ENCODE measurements at places on chromosomes 7 and 10.

- no peak for DNase-seq
Observed at GRCh38 chr10:1203216-1203615, 147.0 kb downstream of the WDR37 start.

- no peak for DNase-seq
Observed at GRCh38 chr10:116743266-116744064, 1.1 kb upstream of the HSPA12A start.

DNA sequence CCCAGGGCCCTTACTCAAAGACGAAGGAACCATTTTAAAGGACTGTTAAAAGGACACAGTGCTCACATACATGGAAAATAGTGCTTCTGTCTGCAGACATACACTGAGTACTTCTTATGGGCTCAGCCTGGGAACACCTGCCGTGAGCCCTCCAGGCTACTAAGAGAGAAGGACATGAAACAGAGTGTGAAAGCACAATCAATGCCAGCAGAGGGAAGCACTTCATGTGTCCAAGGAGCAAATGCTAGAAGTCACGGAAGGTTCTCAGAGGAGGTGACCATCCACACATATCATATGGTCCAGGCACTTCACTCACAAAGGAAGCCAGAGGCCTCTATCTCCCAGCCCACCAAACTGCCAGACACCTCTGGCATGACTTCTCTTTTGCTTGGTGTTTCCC, 15.5 kb downstream of the ELMO1 start:
- DNase-seq, result no peak

DNA sequence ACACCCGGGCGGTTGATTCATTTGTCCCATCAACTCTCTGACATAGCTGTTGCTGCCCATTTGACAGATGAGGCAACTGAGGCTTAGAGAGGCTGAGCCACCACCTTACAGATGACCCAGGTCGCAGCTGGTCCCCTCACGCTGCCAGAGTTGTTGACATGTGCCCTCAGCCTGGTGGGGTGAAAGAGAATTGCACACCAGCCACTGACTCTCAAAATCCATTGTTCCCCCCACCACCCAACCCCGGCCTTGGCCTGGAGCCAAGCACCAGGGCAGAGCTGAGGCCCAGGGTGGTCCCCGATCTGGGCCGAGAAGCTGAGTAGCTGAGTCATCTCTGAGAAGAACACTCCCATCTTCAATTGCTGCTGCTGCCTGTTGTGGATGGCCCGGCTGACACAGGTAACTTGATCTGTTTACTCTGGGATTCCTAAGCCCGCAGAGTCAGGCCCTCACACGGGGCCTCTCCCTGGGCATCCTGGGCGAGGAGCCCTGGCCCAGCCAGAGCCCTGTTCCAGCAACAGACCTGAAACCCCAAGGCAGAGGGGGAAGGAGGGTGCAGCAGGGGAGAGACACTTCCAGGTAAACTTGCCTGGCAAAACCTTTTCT, 27.5 kb downstream of the PVRIG start:
- DNase-seq, result no peak

GRCh38 chr10:58568428-58568935, 55.8 kb downstream of the BICC1 start:
- no peak for DNase-seq

GRCh38 chr10:74955796-74956195, 129.4 kb downstream of the KAT6B start:
- DNase-seq, result no peak

- DNase-seq, result no peak
Observed at GRCh38 chr10:10462151-10462941, 555.3 kb upstream of the CELF2 start.

DNA sequence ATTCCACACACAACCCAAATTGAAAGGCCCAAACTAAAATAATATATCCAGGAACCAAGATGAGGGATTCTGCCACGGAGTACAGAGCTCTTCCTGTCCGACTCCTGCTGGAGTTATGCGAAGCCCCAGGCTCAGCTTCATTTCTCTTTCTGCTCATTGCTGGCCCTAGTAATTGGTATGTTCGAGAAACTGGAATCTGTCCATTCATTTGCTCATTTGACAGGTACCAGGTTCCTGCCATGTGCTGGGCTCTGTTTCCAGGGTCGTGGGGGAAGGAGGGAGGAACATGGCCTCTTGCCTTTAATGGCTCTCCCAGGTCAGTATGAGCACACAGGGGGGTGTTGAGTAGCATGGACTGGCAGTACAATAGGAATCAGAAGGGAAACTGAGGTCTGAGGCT, 179.2 kb upstream of the SHH start:
- no peak for DNase-seq

DNA sequence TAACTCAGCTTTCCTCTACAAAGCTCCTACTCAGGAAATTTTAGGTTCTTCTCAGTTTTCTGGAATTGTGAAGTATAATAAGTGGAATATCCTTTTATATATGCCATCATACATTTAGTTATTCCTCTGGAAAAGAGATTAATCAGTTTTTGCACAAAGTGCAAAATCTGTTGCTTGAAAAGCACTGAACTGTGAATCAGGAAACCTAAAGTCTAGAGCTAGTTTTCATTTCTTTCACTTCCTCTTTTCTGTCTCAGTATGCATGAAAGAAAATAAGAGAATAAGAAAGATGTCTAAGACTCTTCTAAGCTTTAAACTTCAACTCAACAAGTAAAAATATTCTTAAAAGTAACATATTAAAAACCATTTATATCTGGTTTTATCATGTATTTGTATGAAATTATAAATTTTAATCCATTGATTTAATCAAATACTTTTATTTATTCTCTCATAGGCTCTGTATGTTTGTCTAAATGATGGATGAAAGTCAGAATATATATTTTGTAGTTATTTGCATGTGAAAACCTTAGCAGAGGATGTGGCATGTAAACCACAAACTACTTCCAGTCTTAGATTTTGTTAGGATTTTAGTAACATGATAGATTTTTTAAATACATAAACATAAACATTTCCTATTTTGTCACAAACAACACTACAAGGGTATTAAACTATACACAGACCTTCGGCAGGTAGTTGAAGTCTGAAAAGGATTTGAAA, 1073.0 kb downstream of the XPNPEP1 start:
- DNase-seq, result no peak

GRCh38 chr7:114087653-114088469, 169.1 kb upstream of the PPP1R3A start:
- DNase-seq, result no peak

DNA sequence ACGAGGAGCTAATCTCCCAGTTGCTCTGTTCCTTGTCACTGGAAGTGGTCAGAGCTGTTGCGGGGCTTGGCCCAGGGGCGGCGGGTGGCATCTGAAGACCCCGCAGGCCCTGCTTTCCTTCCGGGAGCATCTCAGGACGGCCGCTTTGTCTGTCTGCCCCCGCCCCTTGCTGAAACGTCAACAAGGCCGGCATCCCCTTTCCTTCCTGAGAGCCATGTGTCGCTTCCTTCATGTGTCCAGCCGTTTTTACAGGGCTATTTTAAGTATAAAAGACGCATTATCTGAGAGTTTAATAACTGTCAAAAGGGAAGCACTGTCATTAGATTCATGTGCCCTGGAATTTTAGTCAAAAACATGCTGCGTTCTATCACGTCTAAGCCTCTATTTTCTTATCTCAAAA, 110.4 kb downstream of the CUX1 start:
- DNase-seq, result no peak

DNA sequence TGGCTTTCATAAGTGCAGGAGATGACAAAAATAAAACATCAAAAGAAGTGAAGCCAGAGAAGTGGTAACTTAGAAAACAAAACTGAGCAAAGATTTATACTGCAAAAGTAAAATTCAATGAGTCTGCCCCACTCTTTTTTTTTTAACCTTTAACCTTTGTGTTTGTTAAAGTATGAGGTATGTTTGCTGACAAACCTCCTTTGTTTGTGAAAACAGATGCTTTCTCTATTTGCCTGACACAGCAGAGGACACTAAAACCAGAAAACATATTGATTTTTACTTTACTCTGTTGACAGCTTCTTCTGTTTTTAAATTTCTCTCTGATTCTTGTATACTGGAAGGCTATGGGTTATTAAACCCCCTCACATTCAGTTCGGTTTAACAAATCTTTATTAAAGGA, 57.6 kb downstream of the SGMS1 start:
- no peak for DNase-seq

GRCh38 chr7:27603813-27604212, 58.9 kb downstream of the HIBADH start:
- DNase-seq, result no peak

DNA sequence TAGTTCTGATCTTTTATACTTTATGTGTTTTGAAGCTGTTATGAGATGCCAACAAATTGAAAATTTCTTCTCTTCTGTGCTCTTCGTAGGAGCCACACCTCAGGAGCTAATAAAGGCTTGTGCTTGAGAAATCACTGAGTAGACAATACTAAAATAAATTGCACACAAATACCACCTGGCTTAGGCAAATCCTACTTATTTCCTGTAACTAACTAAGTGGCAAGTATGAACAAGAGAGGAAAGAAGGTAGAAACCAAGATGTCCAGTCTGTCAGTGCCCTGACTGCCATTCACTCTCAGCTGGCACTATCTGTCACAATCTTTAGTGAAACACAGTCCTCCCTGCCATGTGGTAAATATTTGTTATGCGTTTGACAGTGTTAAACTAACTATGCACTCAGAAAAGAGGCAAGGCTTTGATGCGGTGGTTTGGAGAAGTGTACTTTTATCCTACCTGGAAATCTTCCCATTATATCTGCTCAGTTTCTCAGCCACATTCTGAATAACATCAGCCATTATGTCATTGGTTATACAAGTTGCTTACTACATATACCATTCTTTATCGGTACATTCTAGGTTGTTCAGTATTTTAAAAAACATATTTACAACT, 293.4 kb upstream of the VWC2 start:
- no peak for DNase-seq

- no peak for DNase-seq
Observed at GRCh38 chr7:116557901-116558300, 33.1 kb downstream of the CAV1 start.

DNA sequence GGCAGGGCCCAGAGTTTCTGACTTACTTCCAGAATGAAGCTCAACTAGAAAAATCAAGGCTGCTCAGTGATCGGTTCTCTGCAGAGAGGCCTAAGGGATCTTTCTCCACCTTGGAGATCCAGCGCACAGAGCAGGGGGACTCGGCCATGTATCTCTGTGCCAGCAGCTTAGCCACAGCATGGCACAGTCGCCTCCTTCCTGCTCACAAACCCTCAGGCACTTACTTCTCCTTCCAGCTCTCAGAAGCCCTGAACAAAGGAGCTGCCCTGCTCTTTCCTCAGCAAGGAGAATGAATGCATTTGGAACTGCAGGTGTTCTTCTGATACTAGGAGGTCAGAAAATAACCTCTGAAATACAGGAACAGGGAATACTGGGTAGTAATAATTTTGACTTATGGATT, 219.7 kb upstream of the PRSS1 start:
- no peak for DNase-seq

GRCh38 chr10:8380833-8381496, 326.5 kb downstream of the GATA3 start:
- no peak for DNase-seq

DNA sequence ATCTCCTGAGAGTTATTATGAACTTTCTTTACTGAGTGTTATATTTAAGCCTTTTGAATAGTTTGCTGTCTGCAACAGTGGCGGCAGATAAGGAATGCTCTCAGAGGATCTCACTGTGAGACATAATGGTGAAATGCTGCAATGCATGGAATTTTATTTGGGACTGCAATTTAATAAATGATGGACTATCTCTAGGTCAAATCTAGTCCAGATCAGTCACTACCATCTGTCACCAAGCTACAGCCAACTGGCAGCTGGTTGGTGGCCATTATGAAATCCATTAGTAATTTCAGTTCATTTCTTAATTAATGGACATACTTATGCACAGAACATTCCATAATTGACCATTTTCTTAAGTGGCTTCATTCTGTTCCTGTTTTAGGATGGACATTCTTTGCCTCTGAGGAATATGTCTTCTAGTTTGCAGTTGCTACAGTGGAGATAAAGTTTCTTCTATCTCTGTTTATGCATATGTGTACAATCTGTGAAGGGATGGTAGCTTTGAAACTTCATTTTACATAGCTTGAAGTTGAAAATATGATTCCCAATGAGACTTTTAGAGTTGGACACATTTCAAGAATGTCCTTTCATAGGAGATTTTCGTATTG, 586.6 kb downstream of the SUGCT start:
- DNase-seq, result no peak

DNA sequence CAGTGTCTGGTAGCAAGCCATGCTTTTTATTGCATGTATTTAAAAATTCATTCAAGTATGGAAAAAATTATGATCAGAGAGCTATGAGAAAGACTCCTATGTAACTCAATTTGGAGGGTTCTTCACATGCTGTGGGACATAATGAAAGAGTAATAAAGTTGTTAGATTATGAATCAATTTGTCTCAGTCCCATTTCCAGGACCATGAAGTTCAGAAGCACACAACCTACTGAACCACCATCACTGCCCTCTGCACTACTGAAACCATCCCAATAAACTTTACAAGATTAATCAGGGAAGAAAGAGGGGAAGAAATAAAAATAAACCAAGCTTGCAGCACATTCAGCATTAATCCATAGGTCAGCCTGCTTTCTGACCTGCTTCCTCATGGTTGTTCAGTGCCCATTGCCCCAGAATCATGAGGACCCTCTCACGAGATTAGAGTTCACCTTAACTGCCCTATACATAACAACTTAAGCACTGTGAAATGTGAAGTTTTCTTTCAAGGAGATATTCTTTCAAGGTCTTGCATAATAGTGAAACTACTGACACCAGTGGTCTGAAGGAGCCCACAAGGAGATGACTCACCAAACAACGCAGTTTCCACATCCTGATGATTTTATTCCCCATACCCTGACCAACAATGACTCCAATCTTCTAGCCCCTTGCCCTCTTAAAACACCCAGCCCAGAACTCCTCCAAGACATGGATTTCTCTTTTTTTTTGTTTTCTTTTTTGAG, 171.5 kb upstream of the ADCY1 start:
- no peak for DNase-seq

DNA sequence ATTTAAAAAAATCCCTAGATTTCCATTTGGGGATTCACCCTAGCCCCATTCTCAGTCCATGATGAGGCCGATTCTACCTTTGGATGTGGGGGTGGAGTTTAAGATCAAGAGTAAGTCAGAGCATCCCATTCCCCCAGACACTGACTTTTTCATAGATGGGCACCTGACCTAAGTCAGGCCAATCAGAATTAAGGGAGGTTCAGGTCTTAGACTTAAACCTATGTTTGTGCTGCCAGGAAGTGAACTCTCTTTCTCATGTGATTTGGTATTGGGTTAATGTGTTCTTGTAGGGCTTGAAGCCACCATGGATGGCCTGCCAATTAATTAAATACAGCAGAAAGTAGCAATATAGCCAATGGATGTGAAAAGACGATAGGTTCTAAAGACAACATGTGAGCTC, 30.1 kb downstream of the HOXA1 start:
- DNase-seq, result no peak

DNA sequence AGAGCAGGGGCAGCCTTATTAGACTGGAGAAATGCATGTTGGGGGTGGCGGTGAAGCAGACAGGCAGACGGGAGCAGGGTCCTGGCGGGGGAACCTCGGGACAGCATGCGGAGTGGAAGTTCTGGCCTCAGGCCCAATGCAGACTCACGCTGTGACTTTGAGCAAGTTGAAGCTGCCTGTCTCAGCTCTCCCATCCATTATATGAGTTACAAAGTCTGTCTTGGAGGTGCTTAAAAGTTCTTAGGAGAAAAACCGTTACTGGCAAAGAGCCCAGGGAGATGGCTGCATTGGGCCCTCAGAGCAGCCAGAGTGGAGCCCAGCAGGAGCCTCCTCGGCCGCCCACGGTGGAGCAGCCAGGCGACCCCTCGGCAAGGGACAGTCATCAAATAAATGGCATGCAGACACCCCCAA, 509.5 kb downstream of the PLXNA4 start:
- DNase-seq, result no peak

- DNase-seq, result no peak
Observed at GRCh38 chr10:124551755-124552154, 90.1 kb downstream of the LHPP start.

GRCh38 chr10:65993451-65993850, 932.4 kb upstream of the LRRTM3 start:
- DNase-seq, result no peak
